ENCODE measurements at places on chromosomes 3 and 15. TPM values are rescaled to one million over a fixed set of nuclear protein-coding genes. Genes with fewer than 3 reads are reported as not detected.

Gene PDCD6IP
- 325 TPM for total RNA-seq

Gene FBN1
- 163 TPM for total RNA-seq

Gene SNRPN
- total RNA-seq: 120 TPM

Gene DCLK3
- under 0.01 TPM for total RNA-seq

Gene BHLHE40
- total RNA-seq: 16.0 TPM

Gene CCDC54
- not detected for total RNA-seq

Gene SEMA5B
- 0.05 TPM for total RNA-seq

Gene EEF1AKMT4
- total RNA-seq: 3.0 TPM

Gene TM6SF1
- total RNA-seq: 34.7 TPM

Gene DLL4
- total RNA-seq: 128 TPM

- no peak for DNase-seq
These were observed 46.6 kb downstream of the XXYLT1 start for GRCh38 chr3:195224156-195224979.

- DNase-seq: no peak
These were observed 140.0 kb downstream of the SNRK start for GRCh38 chr3:43426388-43426787.

DNA sequence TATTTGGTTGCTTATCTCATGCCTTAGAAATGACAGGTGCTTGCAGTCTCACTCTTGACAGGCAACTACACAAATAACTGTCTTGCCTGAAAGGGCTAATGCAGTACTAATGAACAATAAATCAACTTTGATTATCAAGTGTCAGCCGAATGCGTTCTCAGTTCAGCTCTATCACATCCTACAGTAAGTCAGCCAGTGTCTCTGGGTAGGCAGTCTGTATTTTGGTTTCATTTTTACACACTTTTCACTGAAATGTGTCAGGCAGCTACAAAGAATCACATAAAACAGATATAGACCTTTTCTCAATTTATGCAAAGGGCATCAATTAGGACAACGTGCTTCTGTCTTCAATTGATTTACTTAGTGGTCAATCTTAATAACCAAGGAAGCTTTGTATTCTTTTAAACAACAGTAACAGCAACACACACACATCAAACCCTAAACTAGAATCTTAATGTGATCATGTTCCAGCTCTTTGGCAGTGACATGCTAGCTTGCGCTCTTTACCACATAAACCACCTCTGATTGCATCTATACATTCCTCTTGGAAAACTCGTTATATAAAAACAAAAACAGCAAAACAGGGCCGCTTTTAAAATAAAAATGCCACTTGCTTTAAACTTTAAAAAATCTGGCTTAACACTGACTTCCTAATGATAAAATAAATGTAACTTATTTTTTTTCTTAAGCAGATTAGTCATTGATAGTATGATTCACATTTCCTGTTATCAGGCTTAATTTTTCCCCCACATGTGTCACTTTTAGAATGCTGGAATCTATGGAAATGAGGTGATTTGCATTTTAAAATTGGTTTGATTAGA is 520.4 kb downstream of the FOXP1 start:
- DNase-seq: peak; percentile 71

DNA sequence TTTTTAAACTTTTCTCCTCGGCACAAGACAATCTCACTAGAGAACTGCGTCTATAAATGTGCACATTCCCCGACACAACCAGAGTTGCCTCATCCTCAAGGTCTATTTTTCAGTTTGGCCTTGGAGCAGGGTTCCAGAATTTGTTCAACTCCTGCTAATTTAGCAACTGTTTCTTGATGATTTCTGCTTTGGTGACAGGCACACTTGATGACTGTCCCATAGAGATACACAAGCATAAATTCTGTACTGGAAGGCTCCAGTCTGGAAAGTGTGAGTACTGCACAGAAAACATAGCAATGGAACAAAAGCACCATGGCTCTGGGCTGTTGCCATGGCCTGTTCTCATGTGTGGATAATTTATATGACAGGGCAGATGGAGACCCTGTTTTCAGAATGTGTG is 379.6 kb upstream of the PDZRN3 start:
- no peak for DNase-seq

DNA sequence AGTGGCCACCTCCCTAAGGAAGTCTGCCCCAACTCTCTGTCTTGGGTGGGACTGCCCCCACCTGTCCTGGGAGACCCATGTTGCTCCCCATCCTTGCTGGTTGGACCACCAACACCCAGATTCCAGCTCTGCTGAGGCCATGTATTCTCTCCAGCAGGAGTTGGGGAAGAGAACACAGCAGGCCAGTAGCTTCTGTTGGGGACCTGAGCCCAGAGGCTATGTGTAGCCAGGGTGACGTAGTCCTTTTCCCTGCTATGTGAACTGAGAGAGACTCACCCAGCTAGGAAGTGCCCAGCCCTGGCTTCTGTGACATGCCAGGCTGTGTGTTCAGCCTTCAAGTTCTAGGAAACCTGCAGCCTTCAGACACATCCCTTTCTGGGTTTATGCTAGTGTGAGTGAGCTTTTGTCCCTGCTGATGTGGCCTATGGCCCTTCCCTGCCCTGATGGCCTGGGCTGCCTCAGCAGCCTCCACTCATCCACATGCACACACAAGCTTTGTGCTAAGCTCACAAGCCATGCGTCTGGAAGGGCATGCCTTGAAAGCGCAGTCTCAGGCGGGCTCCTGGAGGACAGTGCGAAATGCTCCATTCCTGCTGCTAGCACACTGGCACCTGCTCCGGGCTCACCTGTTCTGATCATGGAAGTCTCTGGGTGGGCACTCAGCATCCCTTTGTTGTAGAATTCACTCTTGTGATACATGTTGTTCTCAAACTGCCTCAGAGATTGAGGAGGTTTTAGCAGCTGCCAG is 42.6 kb downstream of the KY start:
- no peak for DNase-seq

- DNase-seq: peak; percentile 86
These were observed 26.4 kb upstream of the ATP8B4 start for GRCh38 chr15:50145451-50145872.

DNA sequence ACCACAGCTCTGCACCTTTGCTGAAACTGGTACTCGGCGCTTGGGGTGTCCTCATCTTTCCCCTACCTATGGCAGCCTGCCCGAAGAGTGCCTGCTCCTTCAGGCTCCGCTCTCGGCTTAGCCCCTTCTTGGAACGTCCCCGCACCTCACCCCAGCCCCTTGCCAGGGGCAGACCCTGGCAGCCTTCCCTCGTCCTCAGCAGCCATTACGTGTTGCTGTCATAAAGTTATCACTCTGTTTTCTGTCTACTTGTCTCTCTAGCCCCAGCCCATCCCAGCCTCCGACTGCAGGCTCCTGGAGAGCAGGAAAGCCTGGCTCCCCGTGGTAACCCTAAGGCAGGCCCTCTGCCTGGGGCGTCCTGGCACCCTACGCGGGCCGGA is 5.1 kb upstream of the BAHD1 start:
- no peak for DNase-seq

GRCh38 chr15:90151989-90152645 is 49.0 kb upstream of the SEMA4B start:
- no peak for DNase-seq

GRCh38 chr3:113620091-113620490 is 76.4 kb downstream of the USF3 start:
- DNase-seq: no peak

GRCh38 chr3:177430653-177431052 is 233.4 kb upstream of the TBL1XR1 start:
- DNase-seq: no peak

GRCh38 chr3:78799681-78800080 is 968.1 kb downstream of the ROBO1 start:
- no peak for DNase-seq

DNA sequence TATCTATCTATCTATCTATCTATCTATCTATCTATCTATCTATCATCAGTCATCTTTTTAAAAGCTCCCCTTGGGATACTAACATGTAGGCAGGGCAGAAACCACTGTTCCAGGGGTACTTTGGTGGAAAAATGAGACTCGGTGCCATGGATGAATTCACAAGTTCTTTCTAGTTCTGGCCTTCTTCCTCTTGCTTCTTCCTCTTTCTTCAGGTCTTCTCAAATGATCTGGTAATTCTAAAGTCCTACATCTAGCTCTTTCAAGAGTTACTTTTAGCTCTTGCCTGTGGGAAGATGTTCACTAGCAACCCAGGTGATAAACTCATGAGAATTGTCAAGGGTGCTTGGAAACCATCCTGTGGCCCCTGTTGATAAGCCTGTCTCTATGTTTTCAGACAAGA is 168.5 kb upstream of the TBC1D5 start:
- no peak for DNase-seq

GRCh38 chr3:19967812-19968211 is 20.9 kb downstream of the RAB5A start:
- DNase-seq: no peak

- no peak for DNase-seq
These were observed 24.3 kb downstream of the IRAK2 start for GRCh38 chr3:10188804-10189556.

GRCh38 chr3:64392001-64392400 is 166.7 kb upstream of the PRICKLE2 start:
- no peak for DNase-seq

DNA sequence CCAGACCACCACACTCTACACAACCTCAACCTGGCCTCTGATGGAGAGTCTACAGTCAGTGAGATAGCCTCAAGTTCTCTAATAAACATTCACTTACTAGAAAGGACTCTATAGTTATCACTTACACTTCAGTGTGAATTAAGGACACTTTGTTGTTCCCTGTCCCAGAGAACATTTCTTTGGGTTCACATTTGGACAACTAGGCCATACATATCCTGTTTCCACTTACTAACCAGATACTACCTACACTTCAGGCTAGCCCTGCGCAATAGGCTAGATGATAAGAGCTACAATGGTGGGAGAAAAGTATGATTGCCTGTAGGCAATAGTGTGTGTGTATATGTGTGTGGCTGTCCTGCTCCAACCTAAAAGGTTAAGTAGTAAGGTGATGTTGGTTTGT is 72.7 kb downstream of the TP63 start:
- no peak for DNase-seq

GRCh38 chr3:86991840-86992435 is 989 bp upstream of the VGLL3 start:
- no peak for DNase-seq

DNA sequence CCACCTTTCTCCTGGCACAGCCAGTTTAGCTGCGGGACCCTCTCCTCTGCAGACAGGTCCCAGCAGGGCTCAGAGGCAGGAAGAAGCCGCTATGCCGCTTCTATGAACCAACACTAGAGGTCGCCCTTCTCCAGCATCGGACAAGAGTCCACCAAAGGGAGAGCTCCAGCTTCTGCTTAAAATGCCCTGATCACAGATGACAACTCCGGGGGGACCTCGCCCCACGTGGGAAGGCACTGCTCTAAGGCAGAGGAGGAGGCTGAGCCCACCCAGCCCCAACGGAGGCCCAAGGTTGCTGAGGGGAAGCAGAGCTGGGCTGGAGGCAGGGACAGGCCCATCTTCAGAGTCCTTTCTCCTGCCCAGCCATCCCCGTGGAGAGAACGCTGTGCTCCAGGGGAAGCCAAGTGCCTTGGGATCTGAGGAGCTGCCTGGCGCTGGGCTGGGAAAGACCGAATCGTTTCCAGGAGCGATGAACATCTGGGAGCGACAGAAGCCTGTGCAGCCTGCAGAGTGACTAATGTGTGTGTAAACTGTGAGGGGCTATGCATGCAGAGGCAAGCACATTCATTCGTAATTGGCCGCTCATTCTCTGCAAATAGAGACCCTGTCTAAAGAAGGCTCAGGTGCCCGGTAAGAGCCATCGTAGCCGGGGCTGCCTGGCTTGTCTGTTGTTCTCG is 43.5 kb upstream of the BDH1 start:
- DNase-seq: peak; percentile 87

DNA sequence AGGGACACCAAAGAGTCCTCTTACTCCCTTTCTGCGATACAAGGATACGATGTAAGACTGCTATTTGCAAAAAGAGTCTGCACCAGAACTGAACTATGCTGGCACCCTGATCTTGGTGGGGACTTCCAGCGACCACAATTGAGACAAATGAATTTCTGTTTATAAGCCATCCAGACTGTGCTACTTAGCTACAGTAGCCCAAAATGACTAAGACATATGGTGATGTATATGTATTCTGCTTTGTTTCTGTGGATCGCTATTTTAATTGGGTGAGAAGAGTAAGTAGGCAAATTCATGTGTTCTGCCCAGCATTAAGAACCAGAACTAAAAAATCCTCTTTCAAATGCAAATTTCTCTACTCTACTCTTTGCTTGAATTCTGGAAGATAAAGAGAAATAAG is 720.9 kb downstream of the DIPK2A start:
- DNase-seq: no peak

DNA sequence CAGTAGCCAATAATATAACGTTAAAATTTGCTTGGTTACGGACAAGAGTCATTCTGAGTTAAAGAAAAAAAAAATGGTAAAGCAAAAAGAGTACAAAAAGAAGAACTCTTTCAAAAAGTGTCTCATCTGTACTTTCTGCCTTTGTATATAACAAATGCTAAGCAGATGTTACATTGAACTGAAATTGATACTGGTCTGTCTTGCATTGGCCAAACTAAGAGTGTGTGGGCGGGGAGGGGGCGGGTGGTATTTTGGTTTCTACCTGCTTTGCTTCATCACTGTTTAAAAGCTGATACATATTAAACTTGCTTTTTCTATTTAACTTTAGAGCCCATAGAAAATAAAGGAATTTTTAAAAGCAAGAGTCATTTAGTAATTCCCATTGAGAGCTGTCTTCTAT is 215.0 kb upstream of the THBS1 start:
- DNase-seq: peak; percentile 19

DNA sequence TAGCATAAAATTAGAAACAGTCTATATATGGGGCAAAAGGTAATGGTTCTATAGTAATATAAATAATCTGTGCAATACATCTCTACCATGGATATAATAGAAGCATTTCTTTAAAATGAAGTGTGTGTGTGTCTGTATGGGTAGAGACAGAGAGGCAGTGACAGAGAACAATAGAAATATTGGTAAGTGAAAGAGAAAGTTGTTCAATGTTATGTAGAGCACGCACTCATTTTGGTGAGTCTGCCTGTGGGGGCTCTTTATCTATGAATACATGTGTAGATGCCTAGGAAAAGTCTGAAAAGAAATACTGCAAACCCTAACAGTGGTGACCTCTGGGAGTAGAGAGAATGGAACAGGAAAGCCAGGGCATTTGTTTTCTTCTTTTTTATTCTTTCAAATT is 182.6 kb downstream of the STAC start:
- DNase-seq: no peak

DNA sequence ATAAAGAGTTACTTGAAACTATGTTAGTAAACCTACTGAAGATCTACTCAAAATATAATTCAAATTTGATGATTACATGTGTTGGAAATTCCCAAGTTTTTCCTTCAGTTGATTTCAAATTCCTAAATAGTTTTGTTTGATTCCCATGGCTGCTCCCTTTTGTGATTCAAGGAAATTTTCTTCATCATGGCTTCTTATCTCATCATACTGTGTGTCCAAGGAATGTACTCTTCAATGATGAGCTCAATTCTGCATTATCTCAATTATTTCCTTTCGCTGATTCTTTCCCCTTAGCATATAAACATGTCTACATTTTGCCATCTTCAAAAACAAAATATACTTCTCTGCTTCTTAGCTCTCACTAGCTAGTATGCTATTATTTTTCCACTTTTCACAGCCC is 460.4 kb upstream of the NAALADL2 start:
- no peak for DNase-seq

Measured in dermis blood vessel endothelial cell (primary cell).